NCI-H1417 (cell line): ENCODE measurements at places on chromosomes 4 and X.

- DNase-seq: no peak
These were observed 1.5 kb downstream of the NHSL2 start for GRCh38 chrX:71912156-71912555.

GRCh38 chrX:66017659-66018170, 22.2 kb downstream of the VSIG4 start:
- no peak for DNase-seq

DNA sequence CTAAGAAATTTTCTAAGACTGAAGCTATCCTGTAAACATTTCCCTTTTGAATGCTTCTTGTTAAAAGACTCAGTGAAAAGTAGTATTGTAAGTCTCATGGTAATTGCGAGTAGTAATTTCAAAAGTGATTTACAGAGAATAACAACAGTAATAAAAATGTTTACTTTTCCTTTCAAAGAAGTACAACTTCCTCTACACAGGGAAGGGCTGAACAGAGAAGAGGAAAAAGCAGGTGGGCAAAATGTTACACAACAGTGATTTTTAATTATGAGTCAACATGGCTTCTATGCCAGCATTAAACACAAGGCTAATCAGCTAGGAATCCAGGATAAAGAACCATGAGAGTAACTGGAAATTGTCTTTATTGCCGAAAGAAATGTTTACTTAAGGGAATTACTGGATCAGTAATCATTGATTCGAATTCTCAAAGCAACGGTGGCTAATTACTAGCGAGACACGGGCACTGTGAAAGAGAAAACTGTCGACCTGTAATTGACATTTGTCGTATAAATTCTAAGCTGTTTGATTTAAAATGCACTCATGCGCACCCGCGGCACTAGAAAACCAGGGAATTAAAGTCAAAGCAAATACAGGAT, 15.4 kb downstream of the UTP3 start:
- peak; percentile 91 for DNase-seq

DNA sequence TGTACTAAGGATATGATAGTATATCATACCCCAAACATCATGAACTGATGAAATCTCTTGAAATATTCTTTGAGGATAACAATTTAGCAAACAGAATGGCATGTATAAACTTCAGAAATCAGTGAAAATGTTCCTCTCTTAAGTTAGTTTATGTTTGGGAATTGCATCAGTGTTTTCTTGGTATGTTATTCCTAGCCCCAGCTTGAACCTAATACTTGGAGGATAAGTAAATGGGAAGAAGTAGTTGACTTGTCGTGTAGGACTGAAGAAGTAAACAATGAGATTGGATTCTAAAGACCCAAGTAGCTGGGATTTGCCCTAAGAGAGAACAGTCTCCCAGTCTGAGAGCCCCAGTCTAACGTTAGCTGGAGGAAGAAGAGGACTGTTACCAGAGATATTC, 355.7 kb downstream of the GALNTL6 start:
- DNase-seq: no peak

DNA sequence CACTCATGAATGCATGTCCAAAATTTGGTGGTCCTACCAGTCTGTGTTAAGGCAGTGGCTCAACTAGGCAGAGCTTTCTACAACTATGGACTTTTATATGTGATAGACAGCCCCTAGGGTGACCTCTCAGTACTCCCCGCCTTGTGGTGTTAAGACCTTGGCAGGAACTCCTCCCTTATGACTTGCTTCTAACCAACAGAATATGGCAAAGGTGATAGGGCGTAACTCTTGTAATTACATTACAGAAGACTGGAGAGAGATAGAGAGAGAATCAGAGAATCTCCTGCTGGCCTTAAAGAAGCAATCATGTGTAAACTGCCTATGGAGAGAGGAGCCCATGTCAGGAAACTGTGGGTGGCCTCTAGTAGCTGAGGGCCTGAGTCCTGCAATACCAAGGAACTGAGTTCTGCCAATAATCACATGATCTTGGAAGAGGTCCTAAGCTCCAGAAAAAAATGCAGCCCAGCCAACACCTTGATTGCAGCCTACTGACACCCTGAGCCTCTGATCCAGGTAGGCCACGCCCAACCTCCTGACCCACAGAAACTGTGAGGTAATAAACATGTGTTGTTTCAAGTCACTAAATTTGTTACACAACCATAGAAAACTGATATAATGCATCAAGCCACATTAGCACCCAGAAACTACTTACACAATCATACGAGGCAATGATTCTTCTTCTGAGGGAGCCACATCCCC, 68.9 kb downstream of the INPP4B start:
- no peak for DNase-seq

DNA sequence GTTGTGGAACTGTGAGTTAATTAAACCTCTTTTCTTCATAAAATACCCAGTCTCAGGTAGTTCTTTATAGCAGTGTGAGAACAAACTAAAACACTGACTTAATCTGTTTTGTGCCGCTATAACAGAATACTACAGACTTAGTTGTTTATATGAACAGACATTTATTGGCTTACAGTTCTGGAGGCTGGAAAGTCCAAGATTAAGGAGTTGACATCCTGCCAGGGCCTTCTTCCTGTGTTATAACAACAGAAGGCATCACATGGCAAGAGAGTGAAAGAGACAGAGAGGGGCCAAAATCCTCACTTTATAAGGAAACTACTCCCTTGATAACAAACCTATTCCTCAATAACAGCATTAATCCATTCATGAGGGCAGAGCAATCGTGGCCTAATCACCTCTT, 42.5 kb upstream of the KCNIP4 start:
- DNase-seq: no peak

DNA sequence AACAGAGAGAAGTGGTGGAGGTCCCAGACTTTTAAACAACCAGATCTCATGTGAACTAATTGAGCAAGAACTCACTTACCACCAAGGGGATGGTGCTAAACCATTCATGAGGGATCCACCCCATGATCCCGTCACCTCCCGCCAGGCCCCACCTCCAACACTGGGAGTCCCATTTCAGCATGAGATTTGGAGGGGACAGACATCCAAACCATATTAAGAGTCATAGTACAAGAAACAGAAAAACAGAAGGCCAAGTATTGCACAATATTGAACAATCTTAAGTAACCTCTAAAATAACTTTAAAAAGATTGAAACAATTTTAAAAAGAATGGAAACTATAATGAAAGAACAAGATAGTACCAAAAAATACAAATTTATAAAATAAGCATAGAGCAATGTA, 110.0 kb downstream of the CBR4 start:
- no peak for DNase-seq

GRCh38 chr4:26157541-26157940, 163.3 kb upstream of the RBPJ start:
- DNase-seq: no peak

GRCh38 chr4:110049951-110050925, 137.6 kb downstream of the EGF start:
- DNase-seq: peak; percentile 37

DNA sequence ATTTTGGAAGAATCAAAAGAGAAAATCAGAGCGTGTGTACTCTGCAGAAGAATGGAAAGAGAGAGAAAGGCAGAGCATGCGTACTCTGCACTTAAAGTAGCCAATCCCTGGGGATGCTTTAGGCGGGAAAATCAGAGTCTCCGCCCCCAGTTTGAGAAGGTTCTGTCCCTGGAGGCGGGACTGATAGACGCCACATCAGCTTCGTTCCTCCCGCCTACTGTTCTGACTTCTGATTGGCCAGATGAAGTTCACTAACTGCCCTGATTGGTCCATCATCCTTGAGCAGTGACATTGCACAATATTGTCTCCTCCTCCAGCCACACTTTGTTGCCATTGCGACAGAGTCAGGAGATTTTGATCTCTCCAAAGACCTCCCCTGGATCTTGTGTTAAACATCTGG, 23.8 kb downstream of the SSX1 start:
- DNase-seq: peak; percentile 1

GRCh38 chrX:54415534-54416350, 24.5 kb upstream of the TSR2 start:
- no peak for DNase-seq

- DNase-seq: no peak
These were observed 180.3 kb upstream of the GATB start for GRCh38 chr4:151940926-151941617.

- no peak for DNase-seq
These were observed 63.4 kb downstream of the FHDC1 start for GRCh38 chr4:152999346-153000075.

DNA sequence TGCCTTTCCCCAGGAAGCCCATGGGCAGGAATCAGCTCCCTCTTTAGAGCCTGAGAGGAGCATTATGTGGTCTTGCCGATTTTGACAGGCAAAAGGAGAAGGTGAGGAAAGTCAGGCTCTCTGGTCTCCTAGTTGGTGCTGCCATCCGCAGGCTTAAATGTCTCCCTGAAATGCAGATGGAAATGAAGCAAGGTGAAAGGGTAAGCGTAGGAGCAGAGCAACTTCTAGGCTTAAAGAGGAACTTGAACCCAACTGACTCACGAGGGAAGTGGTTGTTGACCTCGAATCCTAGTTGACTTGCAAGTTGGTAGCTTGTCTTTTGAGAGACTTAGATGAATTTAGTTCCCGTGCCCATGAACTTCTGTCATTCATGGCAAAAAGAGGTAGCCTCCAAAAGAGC, 205.9 kb downstream of the PTTG2 start:
- DNase-seq: no peak

DNA sequence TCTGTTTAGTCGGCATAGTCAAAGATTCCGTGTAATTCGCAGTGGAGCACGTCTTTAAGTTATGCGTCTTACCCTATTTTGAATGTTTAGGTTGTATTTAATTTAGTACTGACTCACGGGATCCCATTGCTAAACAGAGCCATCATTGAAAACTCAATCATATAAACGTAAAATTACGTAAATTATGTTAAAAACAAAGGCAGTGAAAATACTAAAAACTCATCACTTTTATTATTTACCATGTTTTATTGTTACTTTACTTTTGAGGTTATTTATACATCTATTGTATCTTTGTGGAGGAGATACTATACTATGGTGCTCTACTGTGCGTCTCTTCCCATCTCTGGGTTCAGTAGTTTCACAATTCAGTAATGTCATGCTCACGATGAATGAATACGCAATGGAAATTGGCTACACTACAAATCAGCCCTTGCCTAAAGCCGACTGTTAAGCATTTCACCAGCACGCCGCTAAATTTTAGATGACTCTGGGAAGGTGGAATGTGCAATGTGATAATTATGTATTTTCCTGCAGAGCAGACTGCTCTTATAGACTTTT, 944 bp downstream of the FUNDC2 start:
- peak; percentile 54 for DNase-seq

GRCh38 chr4:93351846-93352245, 476.7 kb upstream of the ATOH1 start:
- no peak for DNase-seq

DNA sequence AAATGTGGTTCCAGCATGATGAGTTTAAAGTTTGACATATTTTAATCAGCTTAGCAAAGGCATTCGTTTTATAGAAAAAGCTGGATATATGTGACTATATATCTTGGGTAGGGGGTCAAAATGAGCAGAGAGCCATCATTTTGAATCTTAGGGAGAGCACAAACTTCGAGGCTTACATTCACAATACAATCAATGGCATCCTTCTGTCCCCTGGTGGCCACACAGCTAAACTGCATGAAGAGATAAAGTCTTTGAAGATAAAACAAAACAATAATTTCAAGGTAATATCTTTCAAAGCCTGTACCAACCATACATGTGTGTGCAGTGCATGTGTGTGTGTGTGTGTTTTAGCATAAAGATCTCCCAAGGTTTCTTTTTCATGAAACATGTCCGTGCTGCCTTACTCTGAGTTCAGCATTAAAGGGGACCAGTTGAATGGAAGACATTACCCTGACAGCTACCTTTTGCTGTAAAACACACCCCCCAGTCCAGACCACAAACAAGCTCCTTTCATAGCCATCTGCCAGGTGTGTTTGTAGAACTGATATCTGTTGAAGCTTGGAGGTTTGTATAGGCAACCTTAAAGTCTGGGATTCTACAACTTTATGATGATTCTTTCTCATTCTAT, 22.0 kb downstream of the DYNLT3 start:
- DNase-seq: peak; percentile 18

- no peak for DNase-seq
These were observed 14.5 kb downstream of the EVC2 start for GRCh38 chr4:5693871-5694270.

- DNase-seq: no peak
These were observed 23.6 kb upstream of the RBPJ start for GRCh38 chr4:26297219-26297618.

- DNase-seq: no peak
These were observed 309.4 kb downstream of the ANTXR2 start for GRCh38 chr4:79763486-79764075.
